ENCODE measurements at places on chromosomes 12 and 14.

- no peak for DNase-seq
Observed at GRCh38 chr12:32462908-32463307, 63.5 kb downstream of the FGD4 start.

DNA sequence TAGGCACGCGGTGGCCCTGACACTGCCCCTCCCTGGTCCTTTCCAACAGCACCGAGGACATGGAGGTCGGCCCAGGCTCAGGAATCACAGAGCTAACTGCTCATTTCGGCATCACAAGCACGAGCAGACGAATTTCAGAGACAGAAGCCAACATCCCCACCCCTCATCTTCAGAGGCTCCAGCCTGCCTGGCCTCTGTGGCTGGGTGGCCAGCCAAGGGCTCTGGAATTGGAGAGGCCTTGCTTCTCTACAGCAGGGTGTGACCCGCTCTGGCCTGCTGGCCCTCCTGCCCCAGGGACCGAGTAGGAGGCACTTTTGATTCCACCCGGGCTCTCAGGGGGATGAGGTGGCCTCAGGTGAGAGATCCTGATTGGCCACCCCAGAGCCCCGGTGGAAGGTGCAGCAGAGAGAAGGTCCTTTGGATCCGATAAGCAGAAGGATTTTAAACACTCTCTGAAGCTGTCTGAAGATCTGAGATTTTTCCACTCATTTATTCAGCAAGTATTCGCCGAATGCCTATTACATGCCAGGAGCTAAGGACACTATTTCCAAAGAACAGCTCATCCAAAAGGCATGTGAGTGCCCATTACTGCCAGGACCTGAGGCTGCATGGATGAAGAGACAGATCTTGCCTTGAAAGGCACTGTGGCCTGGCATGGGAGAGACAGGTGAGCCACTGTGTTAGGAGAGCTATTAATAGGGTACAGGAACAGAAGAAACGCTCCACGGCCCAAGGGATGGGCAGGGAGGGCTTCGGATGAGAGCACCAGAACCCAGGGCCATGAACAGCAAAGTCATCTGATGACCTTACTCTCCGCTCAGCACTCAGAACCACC, 10.2 kb downstream of the BAG5 start:
- DNase-seq, result no peak

- DNase-seq, result no peak
Observed at GRCh38 chr12:12648284-12648683, 36.6 kb downstream of the CREBL2 start.

GRCh38 chr12:93468008-93468371, 676 bp downstream of the MRPL42 start:
- no peak for DNase-seq

DNA sequence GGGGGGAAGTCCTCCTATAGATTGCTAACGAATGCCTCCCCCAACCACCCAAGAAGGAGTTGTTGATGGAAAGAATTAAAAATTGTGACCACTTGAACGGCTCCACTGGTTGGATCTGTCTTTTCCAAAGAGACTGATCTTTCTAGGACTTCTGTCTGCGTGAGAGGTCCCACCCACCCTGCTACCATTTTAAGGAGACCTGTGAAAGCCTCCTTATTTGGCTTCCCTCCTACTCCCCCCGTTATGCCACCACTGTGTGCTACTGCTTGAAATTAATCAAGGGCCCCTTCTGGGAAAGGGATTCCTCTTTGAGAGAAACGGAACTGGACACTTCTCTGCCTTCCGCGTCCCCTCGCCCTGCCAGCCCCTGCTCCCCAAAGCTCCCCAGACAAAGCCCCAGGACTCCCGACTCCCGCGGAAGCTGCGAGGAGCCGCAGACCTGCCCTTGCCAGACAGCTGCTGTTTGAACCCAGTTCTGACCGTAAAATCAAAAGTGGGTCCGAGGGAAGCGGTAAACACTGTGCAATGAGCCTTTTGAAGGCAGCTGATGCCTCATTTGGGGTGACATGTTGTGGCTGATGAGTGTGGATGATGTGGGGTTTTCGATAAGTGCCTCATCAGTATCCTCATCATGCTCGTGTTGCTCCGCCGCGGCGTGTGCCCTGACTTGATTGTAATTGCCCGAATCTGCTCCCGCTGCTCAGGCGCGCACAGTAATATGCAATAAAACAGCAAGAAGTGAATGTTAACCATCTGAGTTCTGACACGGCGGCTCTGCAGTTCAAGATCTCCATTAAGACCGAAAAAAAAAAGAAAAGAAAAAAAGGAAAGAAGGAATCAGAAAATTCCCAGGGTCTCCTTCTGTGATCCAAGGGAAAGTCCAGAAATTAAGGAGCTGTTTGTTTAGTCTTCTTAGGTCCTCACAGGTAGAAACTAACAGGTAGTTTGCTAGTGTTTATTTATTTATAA, 48.2 kb downstream of the MBIP start:
- no peak for DNase-seq

DNA sequence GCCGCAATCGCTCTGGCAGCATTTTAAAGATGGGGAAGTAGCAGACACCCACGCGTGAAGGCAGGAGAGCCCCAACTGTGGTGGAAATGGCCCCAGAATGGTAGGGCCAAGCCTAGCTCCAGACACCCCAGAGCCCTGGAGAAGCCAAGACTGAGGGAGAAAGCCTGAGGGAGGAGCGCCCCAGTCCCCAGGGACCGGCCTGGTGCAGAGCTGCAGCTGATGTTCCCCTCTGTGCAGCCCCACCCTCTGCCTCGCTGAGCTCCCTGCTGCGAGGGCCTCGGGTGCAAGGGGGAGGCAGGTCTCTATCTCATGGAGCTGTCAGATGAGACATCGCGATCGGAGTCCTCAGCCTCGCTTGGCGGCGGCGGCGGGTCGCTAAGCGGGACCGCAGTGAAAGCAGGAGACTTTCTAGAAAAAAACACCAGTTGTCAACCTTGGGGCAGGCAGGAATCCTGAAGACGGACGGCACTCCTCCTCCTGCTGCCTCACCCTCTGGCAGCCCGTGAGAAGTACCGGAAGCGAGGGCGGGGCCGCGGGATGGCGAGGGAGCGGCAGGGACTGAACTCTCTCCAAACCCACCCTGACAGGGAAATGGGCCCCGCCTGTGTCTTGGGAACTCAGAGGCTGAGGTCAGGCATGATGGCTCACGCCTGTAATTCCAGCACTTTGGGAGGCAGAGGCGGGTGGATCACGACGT, 6.0 kb downstream of the GAPDH start:
- DNase-seq, result no peak

DNA sequence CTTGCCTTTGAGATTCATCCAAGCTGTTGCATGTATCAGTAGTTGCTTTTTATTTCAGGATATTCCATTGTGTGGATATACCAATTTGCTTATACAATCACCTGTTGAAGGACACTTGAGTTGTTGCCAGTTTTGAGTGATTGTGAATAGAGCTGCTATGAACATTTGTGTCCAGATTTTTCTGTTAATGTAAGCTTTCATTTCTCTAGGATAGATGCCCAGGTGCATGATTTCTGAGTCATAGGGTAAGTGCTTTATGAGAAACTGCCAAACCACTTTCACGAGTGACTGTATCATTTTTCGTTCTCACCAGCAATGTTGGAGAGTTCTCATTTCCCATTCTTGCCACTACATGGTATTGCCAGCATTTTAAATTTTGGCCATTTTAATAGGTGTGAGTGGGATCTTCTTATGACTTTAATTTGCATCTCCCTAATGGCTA, 434.6 kb upstream of the RGS6 start:
- no peak for DNase-seq

DNA sequence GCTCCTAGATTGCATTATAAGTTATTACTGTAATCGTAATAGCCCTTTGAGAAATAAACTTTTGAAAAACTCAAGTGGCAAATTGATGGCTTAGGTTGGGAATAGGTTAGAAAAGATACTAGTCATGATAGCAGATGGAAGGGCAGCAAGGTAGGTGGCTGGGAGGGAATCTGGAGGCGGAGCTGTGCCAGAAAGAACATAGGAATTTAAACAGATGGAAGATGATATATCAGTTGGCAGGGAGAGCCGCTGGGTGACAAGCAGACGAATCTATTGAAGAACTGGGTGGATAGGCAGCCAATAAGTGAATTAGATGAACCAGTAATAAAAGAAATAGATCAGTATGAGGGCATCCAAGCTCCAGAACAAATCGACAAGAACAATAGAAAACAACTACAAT, 142.1 kb downstream of the CNTN1 start:
- no peak for DNase-seq

GRCh38 chr12:102120564-102120873, 536 bp downstream of the PARPBP start:
- no peak for DNase-seq

DNA sequence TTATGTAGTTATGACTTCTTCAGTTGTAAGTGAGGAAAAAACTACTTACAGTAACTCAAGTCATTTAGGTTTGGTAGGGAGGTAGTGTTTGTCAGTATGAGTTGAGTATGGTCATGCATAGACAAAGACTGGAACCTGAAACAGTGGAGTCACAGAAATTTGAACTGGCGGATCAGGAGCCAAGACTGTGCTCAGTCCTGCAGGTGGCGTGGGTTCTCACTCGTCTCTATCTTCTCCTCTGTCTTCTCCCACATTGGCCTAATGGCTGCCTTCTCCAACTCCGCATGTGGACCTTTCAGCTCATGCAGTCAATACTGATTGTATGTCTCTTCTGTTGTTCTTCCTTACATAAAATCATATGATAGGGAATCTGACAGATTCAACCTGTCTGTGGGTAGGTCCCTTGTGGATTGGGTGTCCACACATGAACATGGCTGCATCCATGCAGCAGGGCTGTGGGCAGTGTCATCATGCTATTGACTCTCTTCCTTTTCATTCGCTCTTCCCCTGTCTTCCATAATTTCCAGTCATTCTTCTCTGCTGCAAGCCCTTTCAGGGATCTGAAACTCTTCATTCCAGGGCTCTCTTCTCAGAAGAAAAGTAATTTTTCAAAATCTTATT, 78.8 kb upstream of the NEDD1 start:
- no peak for DNase-seq

GRCh38 chr12:125564753-125565152, 499.5 kb downstream of the AACS start:
- DNase-seq, result no peak

GRCh38 chr14:53964249-53964648, 7.6 kb upstream of the BMP4 start:
- no peak for DNase-seq

DNA sequence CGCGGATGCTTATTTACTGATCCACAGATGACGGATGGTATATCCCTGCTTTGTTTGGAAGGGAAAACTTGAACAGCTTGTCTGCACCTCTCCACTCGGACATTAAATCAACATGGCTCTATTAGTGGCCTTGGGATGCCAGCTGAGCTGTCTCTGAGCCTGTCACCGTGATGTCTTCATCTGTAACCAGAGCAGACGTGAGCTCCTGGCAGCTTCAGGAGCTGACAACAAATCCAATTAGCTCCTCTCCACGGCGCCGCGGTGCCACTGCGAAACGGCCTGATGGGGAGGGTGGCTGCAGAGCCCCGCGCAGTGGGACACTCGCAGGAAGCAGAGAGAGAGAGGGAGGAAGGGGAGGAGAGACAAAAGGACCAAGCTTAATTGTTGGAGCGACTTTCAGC, 112.3 kb downstream of the PAPOLA start:
- DNase-seq, result no peak

DNA sequence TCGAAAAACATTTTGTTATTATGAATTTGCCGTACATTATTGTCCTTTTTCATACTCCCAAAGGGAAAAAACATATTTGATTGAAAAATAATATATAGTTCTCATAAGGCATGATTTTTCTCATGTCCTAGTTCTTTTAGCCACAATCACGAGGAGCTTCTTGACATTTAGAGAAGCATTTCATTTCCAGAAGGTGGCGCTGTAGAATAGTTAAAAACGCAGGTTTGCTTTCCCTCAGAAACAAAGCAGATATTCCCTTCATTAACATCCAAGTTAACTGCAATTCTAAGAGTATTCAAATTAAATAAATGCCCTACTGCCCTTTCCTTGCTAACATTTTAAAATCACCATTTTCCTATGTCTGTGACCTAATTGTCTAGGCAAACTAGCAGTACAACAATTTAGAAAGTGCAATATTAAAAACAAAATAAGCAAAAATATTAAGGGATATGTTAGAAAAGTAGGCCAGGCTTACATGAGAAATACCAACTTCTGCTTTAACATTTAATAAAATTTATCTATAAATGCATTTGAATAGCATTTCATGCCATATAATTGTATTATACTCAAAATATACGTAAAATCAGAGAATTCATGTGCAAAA, 10.9 kb upstream of the PIK3C2G start:
- no peak for DNase-seq

- DNase-seq, result no peak
Observed at GRCh38 chr12:79063258-79063657, 198.7 kb downstream of the SYT1 start.

GRCh38 chr12:22051114-22051698, 5.2 kb downstream of the CMAS start:
- DNase-seq, result no peak

DNA sequence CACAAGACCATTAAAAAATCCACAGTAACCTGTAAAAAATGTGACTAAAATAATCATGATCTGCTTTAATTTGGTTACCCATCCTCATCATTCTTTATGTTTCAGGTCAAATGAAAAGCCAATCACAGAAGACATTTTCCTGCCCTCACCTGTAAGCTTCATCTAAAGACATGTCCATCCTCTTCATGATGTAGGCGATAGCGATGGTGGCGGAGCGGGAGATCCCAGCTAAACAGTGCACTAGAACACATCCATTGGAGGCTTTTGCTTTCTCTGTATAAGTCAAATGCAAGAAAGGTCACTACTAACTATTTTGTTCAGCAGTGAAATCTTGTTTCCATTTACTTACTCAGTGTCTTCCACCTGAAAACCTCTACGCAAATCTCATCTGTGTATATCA, 82.6 kb downstream of the DUSP16 start:
- DNase-seq, result no peak

DNA sequence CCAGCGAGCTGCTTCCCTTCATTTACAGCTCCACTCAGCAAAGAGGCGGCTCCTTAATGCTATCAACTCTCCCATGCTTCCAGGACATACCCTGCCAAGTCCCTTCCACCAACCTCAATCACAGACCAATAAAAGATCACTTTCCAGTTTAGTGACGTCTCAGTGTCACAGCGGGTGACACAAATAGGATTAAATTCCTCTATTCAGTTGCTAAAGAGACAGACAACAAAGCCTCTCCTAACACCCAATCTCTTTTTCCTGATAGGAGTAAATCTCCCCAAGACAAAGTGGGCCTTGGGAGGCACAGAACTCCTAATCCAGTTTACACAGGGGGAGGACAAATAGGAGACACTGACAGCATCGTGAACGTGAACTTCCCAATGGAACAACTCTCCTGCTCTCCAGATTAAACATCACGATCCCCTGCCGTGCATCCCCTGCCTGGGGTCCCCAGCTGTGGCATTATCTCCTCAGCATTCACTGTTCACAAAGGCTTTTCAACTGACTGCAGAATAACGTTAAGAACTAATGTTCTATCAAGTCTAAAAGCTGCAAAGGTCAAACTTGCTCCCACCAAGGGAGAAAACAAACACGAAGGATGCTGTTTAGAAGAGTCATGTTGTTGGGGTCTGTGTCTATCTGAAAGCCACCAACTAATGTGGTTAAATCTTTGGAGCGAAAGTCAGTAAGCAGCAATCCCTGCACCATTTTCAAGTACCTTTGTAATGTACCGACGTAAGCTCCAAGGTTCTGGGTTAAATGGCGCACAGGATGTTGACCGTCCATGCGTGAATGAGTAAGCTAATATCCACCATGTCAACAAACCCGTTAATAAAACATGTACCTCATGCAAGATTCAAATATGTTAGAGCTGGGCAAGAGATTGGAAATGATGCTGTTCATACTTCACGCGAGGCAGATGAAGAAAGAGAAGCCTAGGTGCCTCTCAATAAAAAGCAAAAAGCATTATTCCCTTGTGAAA, 31.5 kb downstream of the TMEM132D start:
- DNase-seq, result no peak

All from GOT3 (cell line).